Cortex of kidney (tissue), 1 donor: ENCODE measurements at places on chromosomes 2 and 18.

DNA sequence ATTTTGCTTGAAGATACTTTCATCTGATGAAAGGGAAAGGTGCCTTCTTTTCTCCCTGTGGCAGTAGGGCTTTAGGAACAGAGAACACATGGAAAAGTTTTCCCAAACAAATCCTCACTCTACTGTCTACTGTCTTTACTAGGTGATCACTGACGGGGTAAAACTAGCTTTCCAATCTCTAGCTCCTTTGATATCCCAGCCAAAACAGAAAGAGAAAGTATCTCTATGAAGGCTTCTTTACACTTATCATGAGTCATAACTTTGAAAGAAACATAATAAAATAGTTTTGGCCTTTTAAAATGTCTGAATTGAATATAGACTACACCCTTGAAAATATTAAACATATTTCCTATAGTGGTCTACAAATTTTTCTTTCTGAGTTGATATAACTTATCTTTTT, 214.5 kb downstream of the DSEL start:
- no peak for DNase-seq

- no peak for DNase-seq
Observed at GRCh38 chr2:11617984-11618707, 51.8 kb downstream of the NTSR2 start.

DNA sequence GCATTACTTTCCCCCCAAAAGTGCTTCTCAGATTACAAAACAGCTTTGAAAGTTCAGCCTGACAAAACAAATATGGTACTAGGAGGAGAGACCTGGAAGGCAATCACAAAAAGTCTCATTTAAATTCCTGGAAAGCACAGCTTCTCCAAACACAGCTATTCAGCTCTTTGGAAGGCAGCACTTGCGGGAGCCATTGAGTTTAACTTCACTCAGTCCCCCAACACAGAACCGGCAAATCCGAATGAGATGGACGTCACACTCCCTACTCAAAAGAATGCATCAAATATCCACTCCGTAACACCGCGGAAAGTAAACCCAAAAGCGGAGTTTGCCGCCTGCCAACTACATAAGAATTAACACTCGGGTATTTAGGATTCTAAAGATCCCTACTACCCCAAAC, 638 bp downstream of the ST6GAL2 start:
- DNase-seq = no peak

GRCh38 chr2:13558368-13558767, 841.6 kb downstream of the TRIB2 start:
- no peak for DNase-seq

DNA sequence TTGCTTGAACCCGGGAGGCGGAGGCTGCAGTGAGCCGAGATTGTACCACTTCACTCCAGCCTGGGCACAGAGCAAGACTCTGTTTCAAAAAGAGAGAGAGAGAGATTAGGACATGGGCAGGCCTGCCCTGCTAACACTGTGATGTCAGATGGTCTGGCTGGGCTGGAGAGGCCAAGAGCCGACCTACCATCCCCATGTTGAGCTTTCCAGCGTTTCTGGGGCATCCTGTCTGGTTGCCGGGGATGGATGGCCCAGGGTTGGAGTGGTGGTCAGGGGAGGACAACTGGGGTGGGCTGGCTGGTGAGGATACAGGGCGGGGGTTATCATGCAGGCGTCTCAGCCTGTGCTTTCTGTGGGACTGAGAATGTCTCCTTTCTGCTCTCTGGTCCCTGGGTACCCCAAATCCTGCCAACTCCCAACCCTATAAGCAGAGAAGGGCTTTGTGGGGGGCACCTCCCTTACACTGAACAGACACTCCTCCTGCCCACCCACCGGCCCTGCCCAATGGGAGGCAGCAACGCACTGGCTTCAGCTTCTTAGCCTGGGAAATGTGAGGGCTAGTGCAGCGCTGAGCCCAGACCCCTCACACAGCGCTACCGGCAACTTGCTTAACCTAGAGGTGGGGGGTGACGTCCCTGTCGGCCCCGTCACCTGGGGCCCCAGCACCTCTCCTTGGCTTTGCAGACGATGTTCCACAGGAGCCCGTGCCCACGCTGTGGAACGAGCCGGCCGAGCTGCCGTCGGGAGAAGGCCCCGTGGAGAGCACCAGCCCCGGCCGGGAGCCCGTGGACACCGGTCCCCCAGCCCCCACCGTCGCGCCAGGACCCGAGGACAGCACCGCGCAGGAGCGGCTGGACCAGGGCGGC, 5.4 kb downstream of the SNORC start:
- no peak for DNase-seq

DNA sequence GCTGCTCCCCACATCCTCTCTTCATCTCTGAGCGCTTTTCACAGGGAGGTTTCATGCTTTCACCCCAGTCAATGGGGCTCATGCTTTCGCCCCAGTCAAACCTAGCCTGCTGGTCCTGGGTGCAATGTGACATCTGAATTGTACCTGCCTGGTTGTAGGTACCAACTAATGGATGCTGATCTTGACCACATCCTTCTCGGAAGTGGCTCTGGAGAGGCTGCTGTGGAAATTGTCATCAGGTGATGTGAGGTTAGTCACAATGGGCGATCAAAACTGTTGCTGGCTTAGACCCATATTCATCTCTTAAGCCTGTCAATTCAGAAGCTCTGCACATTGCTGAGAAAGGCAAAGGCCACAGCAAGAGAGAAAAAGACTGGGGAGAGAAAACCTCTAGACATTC, 32.7 kb upstream of the ALKAL2 start:
- DNase-seq = no peak

GRCh38 chr2:172216477-172216876, 113.8 kb upstream of the DLX2 start:
- no peak for DNase-seq

GRCh38 chr2:155309483-155309882, 611.0 kb downstream of the KCNJ3 start:
- no peak for DNase-seq
